ENCODE measurements at places on chromosomes 4 and X.

DNA sequence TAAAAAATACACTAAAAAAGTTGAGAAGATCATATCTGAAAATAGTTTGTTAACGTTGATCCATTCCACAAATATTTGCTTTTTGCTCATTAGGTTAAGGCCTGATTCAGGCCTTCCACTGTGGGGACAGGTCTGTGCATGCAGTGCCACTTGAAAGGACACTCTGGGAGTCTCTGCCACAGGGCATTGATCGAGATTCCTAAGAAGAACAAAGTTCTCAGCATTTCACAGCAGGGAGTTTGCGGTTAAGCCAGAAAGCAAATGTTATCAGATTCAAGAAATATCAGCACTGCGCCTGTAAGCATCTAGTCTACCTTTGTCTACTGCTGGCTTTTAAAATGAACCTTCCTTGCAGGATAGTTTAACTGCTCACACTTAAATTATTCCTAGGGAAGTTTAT, 62.2 kb upstream of the TNIP3 start:
- no peak for DNase-seq

GRCh38 chrX:52576474-52576873, 59.6 kb upstream of the XAGE1B start:
- DNase-seq: no peak

DNA sequence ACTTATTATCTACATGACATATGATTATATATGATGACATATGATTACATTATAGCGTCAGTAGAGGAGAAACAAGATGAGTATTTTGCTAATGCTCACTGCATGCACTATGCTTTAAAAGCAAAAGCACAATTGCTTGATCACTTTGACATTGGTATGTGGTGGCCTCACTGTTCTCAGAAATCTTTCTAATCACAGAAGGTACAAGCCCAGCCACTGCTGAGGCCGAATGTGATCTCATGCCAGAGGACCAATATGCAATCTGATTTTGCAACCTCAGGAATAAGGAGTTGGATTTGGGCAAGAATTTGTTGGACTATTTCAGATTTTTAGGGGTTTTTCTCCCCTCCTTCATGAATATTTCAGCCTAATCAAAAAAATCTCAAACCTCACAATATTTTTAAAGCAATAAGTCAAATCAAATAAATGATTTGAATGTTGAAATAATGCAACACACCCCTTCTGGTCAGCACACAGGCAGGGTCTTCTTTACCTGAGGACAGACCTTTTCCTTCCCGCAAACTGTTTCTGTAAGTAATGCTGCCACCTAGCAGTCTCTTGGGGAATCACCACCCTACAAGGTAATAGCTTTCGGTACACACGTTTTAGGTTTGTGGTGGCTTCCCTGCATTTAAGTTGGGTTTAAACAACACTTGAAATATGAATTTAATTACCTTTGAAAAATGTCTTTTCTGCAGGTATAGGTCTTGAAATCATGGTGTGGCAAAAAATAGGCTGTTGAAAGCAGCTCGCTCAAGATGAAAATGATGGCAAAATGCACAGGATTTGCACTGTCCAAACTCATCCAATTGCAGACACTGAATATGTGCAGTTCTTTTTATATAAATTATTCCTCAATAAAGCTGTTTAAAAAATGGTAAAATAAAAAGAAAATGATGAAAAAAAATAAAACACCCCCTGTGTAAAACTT, 4.8 kb upstream of the CXCL13 start:
- peak; percentile 65 for DNase-seq

DNA sequence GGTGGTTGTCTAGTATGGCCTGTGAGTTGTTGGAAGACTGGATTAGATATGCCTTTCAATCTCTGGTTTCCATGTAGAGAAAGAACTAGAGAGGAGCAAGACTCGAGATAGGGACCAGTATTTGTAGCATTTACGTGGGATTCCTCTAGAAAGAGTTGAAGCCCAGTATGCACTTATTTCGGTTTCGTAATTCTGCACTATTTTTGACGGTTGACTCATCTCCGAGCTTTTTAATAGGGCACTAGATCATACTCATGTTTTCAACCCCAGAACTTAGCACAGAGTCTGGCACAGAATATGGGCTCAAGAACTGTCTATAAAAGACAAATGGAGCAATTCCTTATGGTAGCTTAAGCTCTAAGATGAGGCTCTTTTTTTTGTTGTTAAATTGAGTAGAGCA, 15.7 kb downstream of the HELT start:
- DNase-seq: no peak

- no peak for DNase-seq
These were observed 7.3 kb upstream of the SEL1L3 start for GRCh38 chr4:25870081-25870480.

DNA sequence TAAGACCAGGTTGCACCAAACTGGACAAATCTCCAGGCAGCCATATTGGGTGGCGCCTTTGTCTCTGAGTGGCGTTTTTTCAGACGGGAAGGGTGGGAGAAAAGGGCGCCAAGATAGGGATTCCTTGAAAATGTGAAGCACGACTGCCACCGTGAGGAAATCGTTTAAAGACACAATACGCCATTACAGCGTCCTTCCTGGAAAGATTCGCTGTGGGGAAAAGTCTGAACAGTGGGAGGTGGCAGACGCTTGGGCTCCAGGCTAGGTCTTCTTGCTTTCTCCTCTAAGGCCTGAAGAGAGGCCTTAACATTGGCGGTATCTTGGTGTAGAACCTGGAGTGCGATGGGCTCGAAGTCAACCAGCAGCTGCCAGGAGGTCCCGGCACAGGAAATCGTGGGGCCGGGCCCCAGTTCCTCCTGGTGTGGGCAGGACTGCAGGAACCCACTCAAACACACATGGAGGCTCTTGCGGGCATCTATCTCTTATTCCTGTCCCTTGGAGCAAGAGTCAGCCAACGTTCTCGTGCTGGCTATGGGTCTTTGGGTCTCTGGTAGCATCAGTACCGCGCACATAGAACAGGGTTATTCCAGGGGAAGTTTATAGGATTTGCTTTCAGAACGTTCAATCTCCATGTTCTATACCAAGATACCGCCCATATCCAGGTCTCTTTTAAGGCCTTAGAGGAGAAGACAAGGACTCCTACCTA, 208.8 kb downstream of the OR13H1 start:
- DNase-seq: no peak

DNA sequence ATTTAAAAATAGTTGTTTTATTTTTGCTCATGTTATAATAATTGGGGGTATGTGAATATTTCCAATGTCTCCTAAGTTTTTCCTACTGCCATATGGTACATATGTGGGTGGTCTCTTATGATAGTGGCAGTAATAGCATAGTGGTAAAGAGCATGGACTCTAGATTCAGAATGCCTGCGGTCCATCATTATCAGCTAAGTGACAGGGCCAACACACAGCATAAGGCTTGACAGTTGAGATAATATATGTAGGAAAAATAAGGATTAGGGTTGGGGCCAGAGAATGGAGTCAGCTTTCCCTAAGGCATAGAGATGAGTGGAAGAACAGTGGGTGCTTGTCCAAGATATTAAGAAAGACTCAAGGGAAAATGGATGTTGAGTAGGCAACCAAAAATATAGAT, 2707.5 kb downstream of the PCDH7 start:
- DNase-seq: no peak

DNA sequence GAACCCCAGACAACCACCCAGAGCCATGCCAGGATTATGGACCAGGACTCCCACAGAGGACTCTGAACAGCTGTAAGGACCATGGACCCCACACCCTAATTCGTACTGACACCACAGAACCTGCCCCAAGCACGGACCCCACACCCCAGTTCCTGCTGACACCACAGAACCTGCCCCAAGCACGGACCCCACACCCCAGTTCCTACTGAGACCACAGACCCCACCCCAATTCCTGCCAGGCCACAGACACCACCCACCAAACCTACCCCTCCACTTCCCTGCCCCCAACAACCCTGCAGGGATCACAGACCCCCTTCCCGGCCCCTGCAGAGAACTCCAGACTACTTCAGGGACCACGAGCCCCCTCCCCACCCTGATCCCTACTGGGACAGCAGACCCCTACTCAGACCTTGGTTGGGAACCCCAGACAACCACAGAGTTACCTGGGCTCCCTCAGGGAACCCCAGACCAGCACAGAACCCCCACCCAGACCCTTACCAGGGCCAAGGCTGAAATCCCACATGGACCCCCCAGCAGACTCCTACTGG, 1.4 kb upstream of the DHRSX start:
- no peak for DNase-seq

GRCh38 chrX:9597361-9598035, 132.6 kb downstream of the TBL1X start:
- peak; percentile 18 for DNase-seq

DNA sequence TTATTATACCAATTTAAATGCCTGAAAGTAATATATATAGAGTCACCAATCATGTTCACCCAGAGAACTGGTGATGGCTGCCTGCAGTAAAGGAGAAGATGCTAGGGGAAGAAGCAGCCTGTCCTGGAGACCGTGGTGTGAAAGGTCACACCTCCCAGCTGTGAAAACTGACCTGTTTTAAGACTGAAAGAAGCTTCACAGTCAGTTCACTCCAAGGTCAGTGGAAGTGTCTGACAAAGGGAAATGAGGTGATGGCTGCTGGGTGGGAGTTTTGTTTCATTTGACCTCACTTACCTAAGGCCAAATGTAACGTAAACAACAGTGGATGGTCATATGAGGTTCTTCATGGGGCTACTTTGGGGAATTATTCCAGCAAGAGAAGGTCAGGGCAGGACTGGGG, 352.1 kb upstream of the GATB start:
- no peak for DNase-seq

DNA sequence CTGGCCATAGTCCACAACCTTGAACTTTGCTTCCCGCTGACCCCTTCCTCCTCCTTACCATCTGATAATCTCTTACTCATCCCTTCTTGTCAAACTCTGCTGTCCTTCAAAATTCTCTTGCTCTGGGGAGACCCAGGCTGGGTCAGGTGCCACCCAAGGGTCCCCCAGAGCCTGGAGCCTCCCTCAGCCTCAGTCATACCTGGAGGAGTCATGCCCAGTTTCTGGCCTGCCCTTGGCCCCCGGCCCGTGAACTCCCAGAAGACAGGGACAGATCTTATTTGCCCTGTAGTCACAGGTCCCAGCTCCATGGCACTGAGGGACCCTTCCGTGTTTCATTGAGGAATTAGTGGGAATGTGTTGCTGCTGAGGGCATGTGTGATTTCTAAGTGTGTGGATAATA, 4.7 kb upstream of the GPR78 start:
- DNase-seq: no peak

- no peak for DNase-seq
These were observed 215.4 kb downstream of the IL1RAPL1 start for GRCh38 chrX:28802625-28803024.

- no peak for DNase-seq
These were observed 154.8 kb upstream of the PDE5A start for GRCh38 chr4:119783189-119783983.

- DNase-seq: no peak
These were observed 114.6 kb downstream of the ARHGAP10 start for GRCh38 chr4:147846318-147847155.

DNA sequence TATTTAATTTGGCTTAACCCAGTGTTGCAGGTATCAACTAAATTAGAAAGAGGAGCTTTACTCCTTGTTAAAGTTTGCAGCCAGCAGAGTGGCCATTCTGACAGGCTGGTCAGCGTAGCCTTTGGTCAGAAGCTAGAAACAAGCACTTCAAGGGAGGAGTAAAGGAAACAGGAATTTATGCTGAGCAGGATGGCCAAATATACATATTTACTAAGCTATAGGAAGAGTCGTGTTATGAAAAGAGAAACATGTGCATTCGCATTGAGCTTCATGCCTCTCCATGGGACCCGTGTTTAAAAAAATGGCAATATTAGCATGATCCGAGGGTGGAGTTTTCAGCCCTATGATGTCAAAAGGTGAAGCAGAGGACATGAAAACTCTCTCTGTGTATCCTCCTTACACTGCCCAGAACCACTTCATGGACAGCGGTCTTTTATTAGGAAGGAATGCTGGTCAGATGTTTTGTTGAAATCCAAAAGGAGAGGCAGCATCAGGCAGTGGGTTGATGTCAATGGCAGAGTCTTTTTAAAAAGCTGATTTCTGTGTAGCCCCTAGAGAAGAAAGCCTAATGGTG, 71.8 kb upstream of the MAPK10 start:
- no peak for DNase-seq

- no peak for DNase-seq
These were observed 142.6 kb upstream of the PPARGC1A start for GRCh38 chr4:24032371-24032989.

GRCh38 chr4:23789762-23790161, 100.1 kb downstream of the PPARGC1A start:
- no peak for DNase-seq

GRCh38 chr4:46124773-46125413, 1.0 kb upstream of the GABRG1 start:
- DNase-seq: peak; percentile 55

GRCh38 chr4:9987749-9988362, 33.4 kb downstream of the SLC2A9 start:
- DNase-seq: no peak

GRCh38 chrX:99010957-99011356, 1399.1 kb downstream of the PCDH19 start:
- DNase-seq: no peak

GRCh38 chr4:129747756-129748155, 651.8 kb downstream of the C4orf33 start:
- no peak for DNase-seq

- no peak for DNase-seq
These were observed 64.1 kb upstream of the UXT start for GRCh38 chrX:47723083-47723482.

- no peak for DNase-seq
These were observed 106.9 kb upstream of the PAQR3 start for GRCh38 chr4:79046016-79046592.

GRCh38 chr4:172688534-172688933, 480.1 kb upstream of the GALNT7 start:
- DNase-seq: no peak

DNA sequence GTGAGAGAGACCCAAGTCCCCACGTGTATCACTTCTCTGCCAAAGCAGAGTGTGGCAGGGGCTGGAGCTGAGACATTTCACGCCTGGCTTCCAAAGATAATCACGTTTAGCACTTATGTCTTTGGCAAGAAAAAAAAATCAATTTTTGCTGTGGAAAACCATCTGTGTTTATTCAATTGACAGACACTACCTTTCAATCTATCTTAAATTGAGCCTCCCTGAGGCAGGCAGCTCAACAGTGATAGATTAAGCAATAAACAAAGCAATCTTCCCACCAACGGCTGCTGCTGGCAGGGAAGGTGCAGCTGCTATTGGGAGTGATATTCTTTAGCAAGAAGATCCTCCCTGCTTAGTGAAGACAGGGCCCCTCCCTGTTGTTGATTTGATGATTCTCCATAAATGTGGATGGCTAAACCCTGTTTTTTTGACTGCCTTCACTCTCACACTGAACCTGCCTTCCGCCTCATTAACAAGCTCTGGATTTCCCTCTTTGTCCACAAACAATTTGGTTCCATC, 11.6 kb upstream of the MAGEB17 start:
- DNase-seq: no peak

GRCh38 chr4:183139058-183139750, 40.1 kb downstream of the WWC2 start:
- no peak for DNase-seq

DNA sequence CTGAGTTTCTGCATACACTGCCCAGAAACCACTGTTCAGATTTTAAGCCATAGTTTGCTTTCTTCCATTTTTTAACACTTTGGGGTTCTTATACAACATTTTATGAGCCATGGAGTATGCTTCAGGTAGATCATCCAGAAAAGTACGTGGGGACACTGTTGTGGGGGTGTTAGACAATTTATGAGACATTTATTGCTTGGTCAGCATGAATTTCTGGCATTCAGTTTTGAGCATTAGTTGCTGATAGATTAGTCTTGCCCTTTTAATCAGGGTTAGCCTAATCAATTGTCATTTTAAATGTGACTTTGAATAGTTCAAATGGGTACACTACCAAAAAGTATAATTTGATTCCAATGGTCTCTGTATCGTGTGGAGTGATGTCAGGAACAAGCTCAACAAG, 434.9 kb downstream of the GPM6A start:
- no peak for DNase-seq
